Stimulated activated CD4-positive, alpha-beta T cell treated with anti-CD3 and anti-CD28 coated beads, Interleukin-15, amount 100 ng/mL, for 48 hours (primary cell): ENCODE measurements at places on chromosomes 13 and 19.

DNA sequence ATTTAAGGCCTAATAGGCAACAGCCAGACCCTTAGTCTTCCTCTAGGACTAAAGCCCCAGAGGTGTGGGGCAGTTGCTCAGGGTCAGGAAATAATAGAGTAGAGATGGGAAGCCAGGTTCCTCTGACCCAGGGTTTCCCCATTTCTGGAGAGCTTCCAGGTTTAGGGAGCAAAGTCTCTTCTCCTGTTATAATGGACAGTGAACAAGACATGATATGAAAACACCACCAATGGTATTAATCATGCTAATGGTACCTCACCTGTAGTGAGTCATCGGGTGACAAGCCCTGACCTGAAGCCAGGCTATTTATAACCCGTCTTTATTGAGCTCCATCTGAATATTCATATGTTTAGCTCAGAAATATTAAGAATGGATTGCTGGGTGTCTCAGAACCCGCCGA lies 24.6 kb downstream of the BICRA start:
- DNase-seq = no peak

- no peak for DNase-seq
Measured at GRCh38 chr19:5615756-5616327, 6.7 kb downstream of the SAFB2 start.

- DNase-seq = no peak
Measured at GRCh38 chr19:38055010-38055409, 148.0 kb downstream of the SIPA1L3 start.

- DNase-seq = peak; percentile 22
Measured at GRCh38 chr13:49214917-49215376, 5.2 kb upstream of the MLNR start.
